ENCODE measurements at places on chromosomes 1 and 21.

DNA sequence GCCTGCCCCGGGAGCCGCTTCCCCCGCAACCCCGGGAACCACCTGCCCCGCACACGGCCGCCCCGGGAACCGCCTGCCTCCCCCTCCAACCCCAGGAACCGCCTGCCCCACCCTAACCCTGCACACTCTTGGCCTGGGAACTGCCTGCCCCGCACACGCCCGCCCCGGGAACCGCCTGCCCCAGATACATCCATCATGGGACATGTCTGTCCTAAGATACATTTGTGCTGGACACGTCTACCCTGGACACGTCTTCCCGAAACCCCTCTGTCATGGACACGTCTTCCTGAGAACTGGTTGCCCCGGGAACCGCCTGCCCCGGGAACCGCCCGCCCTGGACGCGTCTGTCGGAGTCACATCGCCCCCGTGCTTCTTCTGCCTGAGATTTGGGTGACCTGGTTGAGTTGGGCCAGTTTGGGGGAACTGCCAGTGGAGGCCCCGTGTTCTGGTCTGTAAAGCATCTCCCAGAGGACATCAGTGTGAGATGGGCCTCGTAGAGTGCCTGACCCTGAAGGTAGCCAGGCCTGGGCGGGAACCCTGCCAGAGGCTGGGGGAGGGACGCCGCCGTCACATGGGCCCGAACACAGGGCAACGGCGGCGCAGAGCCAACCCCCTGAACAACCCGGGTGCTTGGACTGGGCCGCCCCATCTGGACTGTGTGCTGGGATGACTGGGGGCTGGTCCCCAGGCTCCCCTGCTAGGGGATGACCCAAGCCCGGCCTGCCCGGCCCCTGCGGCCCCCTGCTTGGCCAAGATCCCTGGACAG is 3.6 kb downstream of the PERM1 start:
- DNase-seq = no peak

DNA sequence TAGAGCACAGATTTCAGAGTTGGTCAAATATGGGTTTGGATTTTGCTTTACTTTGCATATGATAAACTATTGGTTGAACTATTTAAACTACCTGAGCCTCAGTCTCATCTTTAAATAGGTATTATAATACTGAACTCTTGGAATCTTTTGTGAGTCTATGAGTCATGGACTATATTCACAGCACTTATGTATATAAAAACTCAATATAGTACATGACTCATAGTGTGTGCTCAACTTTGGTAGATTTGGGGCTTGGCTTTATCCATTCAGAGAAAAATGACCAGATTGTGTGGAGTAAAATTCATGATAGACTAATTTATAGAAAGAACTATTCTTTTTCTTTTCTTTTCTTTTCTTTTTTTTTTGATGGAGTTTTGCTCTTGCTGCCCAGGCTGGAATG is 28.7 kb downstream of the FCRL3 start:
- DNase-seq = no peak

DNA sequence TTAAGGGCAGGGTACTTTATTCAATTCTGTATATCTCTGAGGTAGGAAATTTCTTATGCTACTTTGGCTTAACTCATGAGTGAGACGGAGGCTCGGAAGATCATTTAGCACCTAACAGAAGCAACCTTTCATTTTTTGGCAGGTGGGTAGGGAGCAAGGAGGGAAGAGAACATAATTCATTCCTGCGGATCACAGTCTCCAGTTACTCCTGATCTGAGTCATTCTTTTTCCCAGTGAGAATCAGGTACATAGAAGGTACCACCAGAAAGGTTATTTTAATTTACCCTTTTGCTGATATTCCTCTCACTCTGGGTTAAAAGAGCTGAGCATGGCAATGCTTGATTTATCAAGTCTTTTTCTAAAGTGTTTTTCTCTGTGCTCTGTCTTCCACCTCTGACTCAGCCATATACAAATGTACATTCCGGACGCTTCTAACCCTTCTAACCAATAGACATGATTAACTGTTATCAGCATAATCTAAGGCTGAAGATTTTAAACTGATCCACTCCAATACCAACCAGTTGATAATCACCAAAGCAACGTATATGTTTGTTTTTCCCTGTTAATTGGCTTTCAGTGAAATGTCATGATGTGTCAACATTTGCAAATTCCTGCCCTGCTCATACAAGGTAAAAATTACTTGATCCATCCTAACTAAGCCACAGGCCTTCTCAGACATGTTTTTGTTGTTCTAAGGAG is 271.7 kb downstream of the DUSP10 start:
- DNase-seq = no peak

DNA sequence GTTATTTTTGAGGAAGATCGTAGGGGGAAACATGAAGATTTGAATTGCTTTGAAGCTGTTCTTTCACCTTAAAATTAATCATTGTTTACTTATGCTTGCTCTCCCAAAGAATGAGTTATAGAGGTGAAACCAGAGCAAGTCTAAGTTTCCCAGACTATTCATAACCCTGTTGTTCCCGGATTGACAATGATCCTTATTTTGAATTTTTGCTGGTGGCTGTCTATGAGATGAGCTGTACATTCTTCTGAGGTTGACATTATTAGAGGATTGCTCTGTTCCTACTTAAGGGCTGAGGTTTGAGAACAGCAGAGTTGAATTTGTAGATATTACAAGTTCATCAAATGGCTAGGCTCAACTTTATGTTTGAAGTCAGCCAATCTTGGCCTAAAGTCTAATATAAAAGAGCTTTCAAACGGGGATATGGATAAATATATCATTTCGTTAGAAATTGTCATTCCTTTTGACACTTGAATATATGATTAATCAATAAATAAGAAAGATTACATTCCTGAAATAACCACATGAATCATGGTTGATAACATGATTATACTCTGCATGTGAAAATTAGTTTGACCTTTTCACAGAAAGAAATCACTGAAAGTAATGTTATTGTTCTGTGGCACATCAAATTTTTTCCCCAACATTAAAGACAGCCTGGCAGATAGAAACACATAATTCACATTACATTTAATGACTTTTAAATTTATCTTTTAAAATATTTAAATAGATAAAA is 19.1 kb upstream of the PDE4B start:
- no peak for DNase-seq

GRCh38 chr1:224380003-224380402 is 23.3 kb downstream of the CNIH4 start:
- no peak for DNase-seq

GRCh38 chr21:36454093-36454531 is 25.8 kb downstream of the CLDN14 start:
- peak; percentile 38 for DNase-seq

DNA sequence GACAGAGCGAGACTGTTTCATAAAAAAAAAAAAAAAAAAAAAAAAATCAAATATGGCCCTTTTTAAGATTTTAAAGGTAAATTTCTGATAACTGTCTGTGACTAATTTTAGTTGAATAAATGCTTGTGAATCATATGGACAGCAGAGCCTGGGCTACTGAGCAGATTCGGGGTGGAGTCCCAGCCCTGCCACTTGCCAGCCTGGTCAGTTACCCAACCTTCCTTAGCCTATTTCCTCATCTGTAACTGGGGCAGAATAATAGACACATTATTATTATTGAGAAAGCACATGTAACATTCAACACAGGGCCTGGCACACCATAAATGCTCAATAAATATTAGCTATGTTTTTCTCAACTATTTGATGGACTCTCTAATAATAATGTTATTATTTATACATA is 11.2 kb upstream of the H3-3A start:
- DNase-seq = no peak

DNA sequence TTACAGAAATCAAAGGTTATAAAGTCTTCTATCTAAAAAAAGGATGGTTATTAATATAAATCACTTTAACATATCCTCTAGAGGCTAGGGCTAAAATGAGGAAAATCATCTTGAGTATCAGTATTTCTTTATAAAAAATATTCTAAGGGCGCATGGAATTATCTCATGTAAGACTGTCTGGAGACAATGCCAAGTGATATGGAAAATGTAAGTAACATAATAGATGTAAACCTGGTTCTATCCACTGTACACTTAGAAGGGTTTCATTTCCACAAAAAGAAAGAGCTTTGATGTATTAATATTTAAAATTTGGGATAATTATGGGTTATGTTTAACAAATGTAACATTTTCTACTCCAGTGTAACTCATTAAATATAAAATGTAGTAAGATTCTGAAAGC is 95.9 kb upstream of the DPH5 start:
- no peak for DNase-seq

- no peak for DNase-seq
Measured at GRCh38 chr1:243596431-243597062, 253.5 kb downstream of the AKT3 start.

DNA sequence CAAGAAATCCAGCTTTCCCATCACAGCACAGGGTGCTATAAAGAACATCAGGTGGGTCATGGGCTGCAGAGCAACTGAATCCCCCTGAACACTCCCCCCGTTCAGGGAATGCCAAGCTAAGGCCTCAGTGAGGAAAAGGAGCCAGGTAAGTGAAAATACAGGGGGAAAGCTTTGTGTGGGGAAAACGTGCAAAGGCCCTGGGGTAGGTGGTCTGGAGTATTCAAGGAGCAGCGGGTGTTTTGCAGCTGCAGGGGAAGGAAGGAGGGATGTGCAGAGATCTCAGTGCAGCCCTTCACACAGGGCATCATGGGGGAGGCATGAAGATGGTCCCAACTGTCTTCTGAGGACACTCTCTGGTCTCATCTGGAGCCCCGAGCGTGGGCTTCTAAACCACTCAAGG is 119.2 kb downstream of the ETS2 start:
- no peak for DNase-seq

DNA sequence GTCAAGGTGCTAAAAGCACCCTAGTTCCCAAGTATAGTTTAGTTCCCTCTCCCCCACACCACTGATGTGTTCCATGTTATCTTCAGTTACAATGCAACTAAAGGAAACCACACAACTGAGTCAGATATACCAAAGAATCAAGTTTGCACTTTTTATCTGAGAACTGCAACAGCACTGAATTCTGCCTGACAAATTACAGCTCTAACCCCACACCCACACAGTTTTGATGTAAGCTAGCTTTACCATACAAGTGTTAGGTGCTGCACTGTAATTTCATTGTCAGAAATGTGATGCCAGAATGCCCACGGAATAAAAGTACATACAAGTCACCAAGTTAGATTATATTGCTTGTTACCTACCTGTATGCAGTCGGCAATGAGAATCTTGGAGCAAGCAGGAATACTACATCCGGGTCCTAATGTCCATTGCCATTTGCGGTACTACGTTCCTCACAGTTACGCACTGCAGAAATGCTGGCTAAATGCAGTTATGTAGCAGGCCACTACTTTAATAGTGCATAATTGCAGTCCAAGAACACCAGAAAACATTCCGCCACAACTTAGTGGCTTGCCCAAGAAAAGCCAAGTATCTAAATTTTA is 12.1 kb downstream of the SFPQ start:
- DNase-seq = no peak

DNA sequence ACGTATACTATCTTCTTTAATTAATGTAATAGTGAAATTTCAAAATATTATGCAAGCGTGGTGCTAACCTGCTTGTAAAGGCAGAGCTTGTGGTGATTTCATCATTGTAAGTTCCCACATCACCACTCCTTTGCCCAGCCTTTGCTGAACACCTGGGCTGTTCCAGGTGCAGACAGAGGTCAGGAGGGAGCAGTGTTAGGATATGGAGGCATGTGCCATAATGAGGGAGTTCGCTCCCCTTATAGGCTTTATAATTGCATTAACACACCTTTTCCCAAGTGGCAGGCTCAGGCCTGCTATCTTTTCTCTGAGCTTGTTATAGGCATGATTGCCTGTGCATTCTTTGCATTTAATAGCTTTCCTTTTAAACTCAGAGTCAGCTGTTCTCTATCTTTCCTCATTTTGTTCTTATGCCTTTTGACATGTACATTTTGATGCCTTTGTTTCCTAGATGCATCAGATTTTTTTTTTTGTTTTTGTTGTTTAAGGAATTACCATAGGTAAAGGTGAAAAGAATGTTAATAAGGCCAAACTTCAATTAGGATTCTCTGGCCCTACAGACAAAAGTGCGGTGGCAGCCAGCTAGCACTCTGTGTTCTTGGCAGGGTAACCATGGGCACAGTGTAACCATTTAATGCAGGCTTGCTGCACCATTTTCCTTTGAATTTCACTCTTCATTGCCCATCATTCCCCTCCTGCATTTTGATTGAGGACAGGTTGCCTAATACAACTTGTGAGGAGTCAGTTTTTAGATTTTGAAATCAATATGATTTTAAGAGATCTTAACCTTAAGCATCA is 12.6 kb downstream of the NPL start:
- no peak for DNase-seq

GRCh38 chr1:53728702-53729455 is 10.1 kb downstream of the GLIS1 start:
- DNase-seq = no peak

DNA sequence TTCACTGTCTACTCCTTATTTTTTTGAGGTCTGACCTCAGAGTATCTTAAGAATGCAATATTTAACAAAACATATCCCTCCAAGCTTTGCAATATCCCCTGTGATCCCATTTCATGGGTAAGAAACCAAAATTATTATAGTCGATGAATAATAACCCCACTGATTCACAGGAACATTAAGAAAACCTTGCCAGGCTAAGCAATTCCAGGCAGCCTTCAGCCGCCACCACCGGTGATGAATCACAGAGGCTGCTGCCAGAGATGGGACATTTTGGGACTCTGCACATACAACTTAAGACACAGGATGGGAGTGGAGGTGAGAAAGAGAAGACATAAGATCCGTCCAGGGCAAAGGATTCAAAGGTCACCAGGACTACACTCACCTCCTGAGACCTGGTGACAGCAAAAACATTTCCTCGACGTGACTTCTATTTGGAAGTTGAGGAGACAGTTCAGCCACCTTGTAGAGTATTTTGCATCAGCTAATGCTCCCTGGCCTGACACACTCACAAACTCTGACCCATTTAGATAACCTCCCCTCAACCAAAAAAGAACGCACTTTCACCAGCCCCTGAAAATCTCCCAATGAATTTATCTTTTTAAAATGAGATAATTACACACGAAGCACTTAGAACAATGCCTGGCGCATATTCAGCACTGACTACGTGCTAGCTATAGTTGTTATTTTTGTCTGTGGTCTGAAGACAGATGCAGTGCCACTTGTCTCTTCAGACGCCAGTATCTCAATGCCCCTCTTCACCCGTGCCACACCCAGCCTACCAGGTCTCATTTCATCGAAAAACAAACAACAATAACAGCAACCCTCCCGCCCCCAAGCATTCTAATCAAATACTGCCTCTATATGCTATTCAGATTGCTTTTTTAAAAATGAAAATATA is 17.8 kb upstream of the OVAAL start:
- DNase-seq = no peak

GRCh38 chr1:177354247-177354646 is 183.5 kb downstream of the BRINP2 start:
- no peak for DNase-seq

GRCh38 chr1:117897551-117897950 is 31.9 kb downstream of the GDAP2 start:
- no peak for DNase-seq

DNA sequence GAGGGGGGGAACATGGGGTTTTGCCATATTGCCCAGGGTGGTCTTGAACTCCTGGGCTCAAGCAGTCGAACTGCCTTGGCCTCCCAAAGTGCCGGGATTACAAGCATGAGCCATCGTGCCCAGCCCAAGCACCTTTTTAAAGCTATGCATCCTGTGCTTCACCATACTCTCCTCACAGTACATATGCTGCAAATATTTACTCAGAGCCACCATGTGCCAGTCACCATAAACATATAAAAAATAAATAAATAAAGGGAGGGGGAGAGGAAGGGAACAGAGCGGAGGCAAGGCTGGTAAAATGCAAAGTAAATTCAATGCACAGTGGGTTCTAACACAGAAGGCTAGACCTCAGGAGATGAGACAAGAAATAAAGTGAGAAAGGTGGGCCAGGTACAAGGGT is 64.7 kb downstream of the CAPZB start:
- no peak for DNase-seq

GRCh38 chr1:211842518-211842917 is 12.0 kb upstream of the LPGAT1 start:
- no peak for DNase-seq
